Stimulated activated CD4-positive, alpha-beta T cell treated with anti-CD3 and anti-CD28 coated beads, Interleukin-12 subunit alpha, Interleukin-12 subunit beta, amount 100 ng/mL, for 24 hours (primary cell): ENCODE measurements at places on chromosomes 6 and 20.

GRCh38 chr6:158232316-158233213, 64.4 kb downstream of the GTF2H5 start:
- no peak for DNase-seq

DNA sequence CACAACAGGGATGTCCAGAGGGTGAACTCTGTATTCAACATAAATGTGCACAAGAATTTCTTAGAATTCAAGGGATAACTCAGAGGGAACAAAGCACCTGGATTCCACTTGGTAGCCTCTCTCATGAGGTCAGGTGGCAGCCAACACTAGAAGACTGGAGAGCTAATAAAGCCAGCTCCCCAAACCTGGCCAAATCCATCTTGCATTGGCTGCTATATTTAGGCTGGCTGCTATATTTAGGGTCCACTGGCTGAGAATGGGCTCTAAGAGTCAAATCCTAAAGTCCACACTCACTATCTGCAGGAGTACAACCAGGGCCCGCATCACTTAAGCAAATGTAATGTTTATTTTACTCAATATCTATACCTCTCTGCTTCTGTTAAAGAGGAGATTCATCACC, 20.0 kb downstream of the TBC1D7 start:
- DNase-seq: no peak

DNA sequence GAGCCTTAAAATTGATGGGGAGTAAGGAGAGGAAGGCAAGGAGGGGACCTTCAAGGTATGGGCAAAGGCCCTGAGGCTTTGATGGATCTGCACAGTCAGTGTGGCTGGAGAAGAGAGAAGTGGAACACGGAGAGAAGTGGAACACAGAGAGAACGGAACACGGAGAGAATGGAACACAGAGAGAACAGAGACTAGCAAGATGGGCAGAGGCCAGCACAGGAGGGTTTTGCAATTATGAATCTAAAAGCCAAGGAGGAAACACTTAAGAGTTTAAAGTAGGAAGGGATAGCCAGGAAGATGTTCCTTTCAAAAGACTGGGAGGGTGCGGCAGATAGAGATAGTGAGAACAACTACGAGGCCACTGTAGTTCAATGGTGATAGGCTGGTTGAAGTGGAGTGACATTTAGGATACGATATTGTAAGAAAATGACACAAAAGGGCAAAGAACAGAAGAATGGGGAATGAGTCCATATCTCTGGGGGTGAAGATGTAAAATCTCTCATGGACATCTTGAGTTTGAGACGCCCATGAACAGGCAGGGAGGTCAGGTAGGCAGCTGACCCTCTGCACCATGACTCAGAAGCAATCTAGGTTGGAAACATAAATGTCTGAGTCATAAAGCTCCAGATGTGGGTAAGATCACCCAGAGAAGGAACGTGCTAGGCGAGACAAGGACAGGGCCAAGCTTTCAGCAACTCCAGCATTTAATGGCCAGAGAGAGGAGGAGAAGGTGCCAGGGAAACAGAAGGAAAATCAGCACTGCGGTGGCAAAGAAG, 25.4 kb downstream of the ZMYND8 start:
- no peak for DNase-seq

GRCh38 chr6:129875610-129876520, 14.8 kb upstream of the TMEM244 start:
- DNase-seq: no peak

DNA sequence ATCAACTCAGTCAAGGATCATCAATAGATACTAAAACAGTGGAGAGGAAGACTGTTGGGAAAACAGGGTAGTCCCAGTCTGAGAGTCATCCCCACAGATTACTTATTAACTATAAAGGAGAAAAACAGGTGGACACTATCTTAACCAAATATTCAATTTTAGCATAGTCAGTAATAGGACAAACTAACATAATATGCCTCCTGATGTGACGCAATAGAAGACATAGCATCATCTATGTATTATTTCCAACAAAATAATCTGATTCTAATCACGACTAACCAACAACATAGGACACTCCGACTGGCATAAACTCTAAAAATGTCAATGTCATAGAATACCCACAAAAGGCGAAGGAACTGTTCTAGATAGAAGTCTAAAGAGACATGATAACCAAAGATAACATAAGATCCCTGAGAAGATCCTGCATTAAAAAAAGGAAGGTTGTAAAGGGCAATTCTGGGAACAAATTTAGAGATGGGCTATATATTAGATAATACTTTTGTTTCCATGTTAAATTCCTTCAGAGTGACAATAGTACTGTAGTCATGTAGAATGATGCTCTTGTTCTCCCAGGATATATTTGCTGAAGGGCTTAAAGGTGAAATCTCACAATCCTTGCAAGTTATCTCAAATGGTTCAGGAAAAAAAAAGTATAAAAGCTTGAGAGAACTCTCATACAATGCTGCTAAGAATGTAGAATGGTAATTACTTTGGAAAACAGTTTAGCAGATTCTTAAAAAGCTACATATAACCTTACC, 28.9 kb downstream of the ILRUN start:
- no peak for DNase-seq

GRCh38 chr20:39751557-39752137, 789.5 kb downstream of the DHX35 start:
- DNase-seq: no peak

DNA sequence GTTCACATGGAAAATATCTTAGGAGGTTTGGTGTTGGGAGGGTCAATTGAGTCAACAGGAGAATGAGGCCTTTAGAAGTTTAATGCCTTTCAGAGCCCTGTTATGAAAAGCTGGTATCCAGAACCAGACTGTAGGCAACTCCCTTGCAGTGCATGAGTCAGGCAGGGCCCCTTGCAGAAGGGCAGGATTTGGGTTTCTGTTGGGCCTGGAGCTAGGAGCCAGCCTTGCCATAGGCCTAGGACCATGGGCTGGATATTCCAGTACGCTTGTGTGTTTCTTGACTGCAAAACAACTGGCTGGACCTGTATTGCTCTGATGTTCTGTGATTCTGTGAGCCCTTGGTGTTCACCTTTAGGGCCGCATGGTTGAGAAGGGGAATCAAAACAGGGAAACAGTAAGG, 350.9 kb upstream of the PRND start:
- no peak for DNase-seq

- no peak for DNase-seq
These were observed 122.7 kb downstream of the BTBD9 start for GRCh38 chr6:38517005-38517404.

- DNase-seq: no peak
These were observed 353.3 kb downstream of the ZFAND3 start for GRCh38 chr6:38172739-38173410.

GRCh38 chr6:53162606-53163005, 14.0 kb upstream of the GCM1 start:
- DNase-seq: no peak

DNA sequence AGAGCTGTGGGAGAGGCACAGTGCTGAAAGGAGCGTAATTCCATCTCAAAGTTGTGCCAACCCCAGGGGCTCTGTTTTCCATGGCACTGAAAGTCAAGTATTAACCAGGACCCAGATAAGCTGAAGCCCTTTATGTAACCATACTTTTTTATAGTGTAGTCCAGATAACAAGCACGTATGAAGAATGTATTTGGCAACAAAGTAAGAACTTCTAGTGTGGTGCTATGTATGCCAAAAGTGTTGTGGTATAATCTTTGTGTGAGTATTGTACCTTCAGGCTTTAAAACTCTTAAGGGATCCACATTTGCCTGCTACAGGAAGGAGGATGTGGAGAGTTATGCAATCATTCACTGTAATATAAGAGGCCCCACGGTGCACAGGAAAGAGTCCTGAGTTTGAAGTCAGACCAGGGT, 129.4 kb downstream of the IBTK start:
- DNase-seq: no peak

DNA sequence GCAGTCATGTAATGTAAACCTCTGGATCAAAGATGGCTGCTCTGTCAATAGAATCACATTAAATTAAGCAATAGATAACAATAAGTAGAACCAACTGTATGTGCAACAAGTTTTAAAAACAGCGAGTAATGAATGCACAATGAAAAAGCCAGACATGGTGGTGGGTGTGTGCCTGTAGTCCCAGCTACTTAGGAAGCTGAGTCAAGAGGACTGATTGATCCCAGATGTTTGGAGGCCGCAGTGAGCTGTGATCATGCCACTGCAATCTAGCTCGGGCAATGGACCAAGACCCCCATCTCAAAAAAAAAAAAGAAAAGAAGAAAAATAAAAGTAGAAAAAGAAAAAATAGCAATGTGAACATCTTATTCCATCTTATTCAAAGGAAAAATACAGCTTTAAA, 558.7 kb upstream of the MMS22L start:
- DNase-seq: no peak

GRCh38 chr6:158011478-158011920, 29.8 kb downstream of the SYNJ2 start:
- no peak for DNase-seq
